Inflammatory macrophage treated with lipopolysaccharide for 4 hours (primary cell): ENCODE measurements at places on chromosomes 1 and 21.
A peak's percentile ranks its signal among the peaks of the same experiment; 100 is the strongest.

GRCh38 chr1:111777301-111777700 lies 21.6 kb downstream of the DDX20 start:
- no peak for DNase-seq

DNA sequence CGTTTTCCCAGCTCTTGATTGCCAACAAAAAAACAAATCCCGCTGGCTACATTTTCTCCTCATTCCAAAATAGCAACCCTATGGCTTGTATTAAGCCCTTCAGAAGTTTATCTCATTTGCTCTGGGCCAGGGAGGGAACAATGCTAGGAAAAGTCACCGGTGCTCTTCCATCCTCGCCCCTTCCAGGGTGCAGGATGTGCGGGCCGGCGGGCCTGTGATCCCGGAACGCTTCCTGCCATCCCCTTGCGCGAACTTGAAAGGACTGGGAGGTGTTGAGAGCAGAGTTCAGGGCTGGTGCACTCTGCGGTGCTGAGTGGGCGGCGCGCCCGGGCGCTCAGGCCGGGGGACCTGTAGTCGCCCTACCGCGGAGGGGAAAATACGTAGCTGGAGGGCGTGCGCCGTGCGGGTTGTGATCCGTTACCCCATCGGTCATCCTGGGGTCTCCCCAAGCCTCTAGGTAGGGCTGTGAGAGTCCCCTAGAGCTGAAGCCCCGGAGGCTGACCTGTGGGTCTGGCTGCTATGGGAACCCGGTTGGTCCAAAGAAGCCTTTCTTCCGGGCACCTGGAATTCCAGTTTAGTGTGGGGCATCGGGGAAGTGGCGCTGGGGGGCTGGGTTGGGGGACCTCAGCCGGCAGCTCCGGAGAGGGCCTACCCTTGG lies 13.1 kb downstream of the NR5A2 start:
- DNase-seq = no peak

- DNase-seq = no peak
Measured at GRCh38 chr1:104720741-104721140, 971.0 kb downstream of the AMY1C start.

DNA sequence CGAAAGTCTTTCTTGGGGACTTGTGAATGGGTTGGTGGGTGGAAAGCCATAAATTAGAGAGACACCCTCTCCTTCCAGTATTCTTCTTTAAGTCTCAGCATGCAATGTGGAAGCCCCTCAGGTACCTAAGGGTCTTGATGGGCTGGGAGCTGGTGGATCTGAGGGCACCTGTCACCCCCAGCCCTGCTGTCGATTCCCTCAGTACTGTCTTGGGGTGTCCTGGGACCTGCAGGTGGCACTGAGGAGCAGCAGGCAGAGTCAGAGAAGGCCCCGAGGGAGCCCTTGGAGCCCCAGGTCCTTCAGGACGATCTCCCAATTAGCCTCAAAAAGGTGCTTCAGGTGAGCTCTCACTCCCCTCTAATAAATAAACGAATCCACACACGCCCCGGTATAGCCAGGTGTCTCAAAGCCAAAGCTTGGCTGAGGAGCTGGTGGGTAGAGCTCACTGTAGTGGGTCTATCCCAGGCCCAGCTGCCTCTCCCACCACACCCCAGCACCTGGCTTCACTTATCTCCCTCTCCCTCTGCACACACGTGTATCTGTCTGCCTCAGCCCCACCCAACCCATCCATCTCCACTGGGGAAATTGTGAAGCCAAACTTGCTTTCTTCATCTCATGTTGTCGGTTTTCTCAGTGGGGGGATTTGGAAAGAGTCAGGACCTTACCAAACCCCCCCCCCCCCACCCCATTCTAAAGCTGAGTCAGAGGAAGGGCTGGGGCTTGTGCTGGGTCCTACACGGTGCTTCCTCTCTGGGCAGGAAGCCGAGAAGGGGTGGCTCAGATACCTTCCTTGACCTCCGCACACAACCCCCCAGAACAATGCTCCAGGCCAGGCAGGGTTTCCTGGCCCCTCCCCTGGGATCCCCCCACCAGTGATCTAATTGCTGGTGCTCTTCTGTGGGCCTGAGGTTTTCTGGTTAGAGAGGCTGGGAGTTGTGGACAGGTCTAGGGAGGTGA lies 1.6 kb downstream of the ADAM15 start:
- peak; percentile 26 for DNase-seq

DNA sequence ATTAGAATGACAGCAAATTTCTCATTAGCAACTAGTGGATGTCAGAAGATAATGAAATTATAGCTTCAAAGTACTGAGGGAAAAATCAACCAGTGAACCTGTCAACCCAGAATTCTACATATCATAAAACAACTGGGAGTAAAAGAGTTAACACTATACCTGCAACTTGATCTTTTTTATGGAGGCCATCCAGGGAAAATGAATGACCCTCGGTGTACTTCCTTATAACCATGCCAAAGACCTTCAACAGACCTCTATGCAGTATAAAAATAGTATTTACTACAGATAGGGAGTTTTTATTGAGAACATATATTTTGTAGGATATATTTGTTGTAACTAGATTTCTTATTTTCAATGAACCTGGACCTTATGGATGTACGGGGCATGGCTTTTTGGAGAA lies 392.5 kb upstream of the ZRANB2 start:
- DNase-seq = no peak

DNA sequence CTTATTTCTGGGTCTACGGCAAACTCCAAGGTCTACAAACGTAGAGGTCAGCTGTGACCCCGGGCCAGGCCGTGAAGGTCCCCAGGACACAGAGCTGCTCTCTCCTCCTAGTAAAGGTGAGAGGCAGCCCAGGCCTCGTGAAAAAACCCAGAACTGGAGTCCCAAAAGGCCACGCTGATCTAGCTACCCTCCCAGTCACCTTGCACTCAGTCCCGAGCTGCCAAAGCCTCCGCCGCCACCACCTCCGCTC lies 125 bp downstream of the ATP5PF start:
- DNase-seq = no peak

GRCh38 chr1:200530623-200531261 lies 89.8 kb downstream of the KIF14 start:
- DNase-seq = no peak

- DNase-seq = no peak
Measured at GRCh38 chr1:65904681-65905083, 112.0 kb downstream of the PDE4B start.

DNA sequence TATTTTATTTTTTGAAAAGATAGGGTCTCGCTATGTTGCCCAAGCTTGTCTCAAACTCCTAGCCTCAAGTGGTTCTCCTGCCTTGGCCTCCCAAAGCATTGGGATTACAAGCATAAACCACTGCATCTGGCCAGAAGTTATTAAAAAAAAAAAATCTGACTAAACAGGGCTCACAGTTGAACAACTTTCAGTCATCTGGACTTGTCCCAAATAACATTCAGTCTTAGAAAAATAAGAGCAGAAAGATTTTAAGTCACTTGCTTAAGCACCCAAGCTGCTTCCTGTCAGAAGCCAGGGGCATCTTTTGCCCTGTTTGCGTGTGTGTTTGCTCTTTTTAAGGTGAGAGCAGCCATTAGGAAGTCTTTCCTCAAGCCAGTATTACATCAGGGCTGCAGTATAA lies 286.8 kb downstream of the LMO4 start:
- DNase-seq = no peak

DNA sequence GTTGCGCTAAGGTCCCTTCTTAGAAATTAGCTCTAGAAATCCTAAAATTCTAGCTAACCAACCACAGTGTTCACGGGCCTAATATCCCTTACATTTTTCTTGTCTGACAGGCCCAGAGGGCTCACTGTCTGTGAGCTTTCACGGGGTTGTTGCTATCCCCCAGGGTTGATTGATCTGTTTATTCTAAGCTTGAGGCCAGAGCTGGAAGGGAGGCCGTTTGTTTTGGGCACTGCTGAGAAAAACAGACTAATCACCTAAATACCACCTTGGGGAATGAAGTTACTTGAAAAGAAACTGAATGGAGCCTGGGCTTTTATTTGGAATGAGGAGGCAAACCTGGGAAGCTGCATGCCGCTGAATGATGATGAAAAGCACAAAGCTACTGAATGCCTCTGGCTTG lies 162.4 kb downstream of the KIF26B start:
- DNase-seq = no peak

GRCh38 chr21:41858466-41859296 lies 20.5 kb downstream of the PRDM15 start:
- DNase-seq = no peak

GRCh38 chr1:183003203-183003602 lies 20.0 kb upstream of the LAMC1 start:
- no peak for DNase-seq

GRCh38 chr1:37100310-37100709 lies 66.0 kb upstream of the GRIK3 start:
- DNase-seq = no peak

DNA sequence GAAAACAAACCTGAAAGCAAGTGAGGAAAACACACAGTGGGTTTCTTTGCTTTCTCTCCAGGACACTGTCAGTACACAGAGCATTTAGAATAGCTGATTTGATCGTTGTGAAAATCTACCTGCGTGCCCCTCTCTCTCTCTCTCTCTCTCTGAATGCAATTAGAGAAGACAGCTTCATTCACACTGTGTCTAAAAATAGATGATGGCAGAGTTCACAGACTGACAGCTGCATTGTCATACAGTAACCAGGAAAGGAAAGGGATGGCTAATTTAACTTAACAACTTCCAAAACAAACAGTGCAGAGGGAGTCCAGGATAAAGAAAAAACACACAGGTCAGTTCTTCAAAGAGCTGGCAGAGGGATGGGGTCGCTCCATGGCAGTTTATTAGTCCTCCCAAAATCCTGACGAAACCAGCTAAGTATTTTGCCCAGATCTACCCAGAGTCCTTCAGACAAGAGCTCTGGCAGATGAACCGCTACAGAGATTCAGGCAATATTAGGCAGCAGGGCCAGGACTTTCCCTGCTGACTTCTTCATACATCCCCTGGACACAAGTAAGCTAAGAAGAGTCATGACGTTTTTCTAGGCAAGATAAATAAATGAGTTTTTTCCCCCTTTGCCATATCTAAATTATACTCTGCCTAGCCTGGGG lies 58.9 kb downstream of the WLS start:
- no peak for DNase-seq

- no peak for DNase-seq
Measured at GRCh38 chr1:119703666-119704450, 7.9 kb upstream of the PHGDH start.
